ENCODE measurements at places on chromosomes 4 and X. TPM values are rescaled to one million over a fixed set of nuclear protein-coding genes. Genes with fewer than 3 reads are reported as not detected.

Gene TCEAL3
- total RNA-seq = 30.5 TPM

DNA sequence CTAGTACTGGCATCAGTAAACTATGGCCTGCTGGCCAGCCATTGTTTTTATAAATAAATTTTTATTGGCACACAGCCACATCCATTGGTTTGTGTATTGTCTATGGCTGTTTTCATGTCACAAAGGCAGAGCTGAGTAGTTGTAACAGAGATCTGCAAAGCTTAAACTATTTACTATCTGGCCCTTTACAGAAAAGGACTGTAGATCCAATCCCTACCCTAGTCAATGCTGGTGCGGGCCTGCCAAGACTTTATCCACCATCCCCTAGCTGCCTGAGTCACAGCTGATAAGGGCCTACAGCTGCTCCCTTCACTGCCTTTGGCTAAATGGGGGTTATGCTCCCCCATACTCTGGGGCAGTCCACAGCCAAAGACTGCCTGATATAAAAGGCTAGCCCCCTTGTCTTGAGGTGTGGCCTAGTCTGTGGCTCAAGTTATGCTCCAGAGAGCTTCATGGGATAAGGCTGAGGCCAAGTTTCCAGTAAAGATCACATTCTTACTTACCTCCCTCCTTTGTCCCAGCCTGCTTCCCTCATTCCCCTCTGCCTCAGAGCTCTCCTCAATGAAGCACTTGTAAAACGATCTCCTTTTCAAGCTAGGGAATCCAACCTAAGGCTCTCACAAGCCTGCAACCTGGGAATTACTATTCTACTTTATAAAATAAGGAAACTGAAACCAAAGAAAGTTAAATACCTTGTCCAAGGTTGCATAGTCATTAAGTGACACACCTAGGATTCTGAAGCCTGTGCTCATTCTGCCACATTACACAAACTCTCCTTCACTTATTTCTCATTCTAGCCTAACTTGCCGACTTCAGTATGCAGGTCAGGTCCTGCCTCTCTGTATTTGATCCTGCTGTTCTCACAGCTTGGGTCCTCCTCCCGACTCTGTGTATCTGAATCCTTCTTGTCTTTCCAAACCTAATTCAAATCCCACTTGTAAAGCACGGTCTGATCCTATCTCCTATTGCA is 20.7 kb downstream of the ACE2 start:
- H3K27ac ChIP-seq = no peak overlapping the region
- H3K4me3 ChIP-seq = no peak overlapping the region
- no peaks in the 10 kb centered on the region for H3K36me3 ChIP-seq
- no peaks in the 10 kb centered on the region for H3K27me3 ChIP-seq
- no peak for DNase-seq

GRCh38 chr4:90118527-90119195 is 8.5 kb upstream of the CCSER1 start:
- H3K4me1 ChIP-seq = no peaks in the 10 kb centered on the region
- no peak overlapping the region for H3K27ac ChIP-seq
- no peaks in the 10 kb centered on the region for H3K36me3 ChIP-seq
- DNase-seq = no peak
- no peak overlapping the region for H3K4me3 ChIP-seq

DNA sequence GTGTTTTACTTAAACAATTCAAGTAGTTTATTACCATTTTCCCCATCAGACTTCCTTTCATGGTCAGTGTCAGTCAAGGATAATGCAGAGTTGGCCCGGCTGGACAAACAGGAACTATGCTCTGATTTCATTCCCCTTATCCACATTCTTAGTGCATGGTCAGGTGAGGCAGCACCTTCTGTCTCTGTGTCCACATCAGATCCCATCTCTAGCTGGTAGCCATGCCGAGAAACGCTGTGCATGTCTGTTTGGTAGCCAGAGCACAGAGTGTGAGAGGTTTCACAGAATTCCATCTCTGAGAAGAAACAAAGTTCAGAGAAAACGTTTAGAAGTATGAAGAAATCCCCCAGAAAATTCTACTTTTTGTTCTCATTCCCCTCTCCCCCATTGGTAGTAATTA is 423.7 kb upstream of the TEX13C start:
- H3K36me3 ChIP-seq = no peaks in the 10 kb centered on the region
- H3K27ac ChIP-seq = no peak overlapping the region
- no peak overlapping the region for H3K4me3 ChIP-seq
- H3K27me3 ChIP-seq = no peaks in the 10 kb centered on the region
- H3K4me1 ChIP-seq = no peaks in the 10 kb centered on the region

- DNase-seq = no peak
- no peaks in the 10 kb centered on the region for H3K27me3 ChIP-seq
- H3K4me1 ChIP-seq = no peaks in the 10 kb centered on the region
- H3K27ac ChIP-seq = no peak overlapping the region
Measured at GRCh38 chr4:165635381-165635780, 237.7 kb upstream of the TLL1 start.

Gene VCX3A
- not detected for total RNA-seq

Gene UGT8
- total RNA-seq = not detected

DNA sequence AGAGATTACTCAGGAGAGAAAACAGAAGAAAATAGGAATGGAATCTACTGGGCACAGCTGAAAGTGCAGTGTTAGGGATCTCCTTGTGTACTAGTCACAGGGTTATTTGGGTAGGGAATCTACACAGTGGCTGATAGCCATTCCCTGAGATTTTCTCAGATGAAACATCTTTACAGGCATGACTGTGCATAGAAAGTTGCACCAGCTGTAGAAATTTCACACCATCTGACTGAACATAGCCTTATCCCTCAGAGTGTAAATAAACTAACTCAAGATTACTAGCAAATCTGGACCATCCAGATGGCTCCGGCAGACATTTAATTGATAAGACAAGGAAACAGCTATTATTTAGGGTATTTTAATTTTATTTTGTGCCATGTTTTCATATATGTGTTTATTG is 2053.5 kb upstream of the TENM3 start:
- DNase-seq = no peak
- H3K36me3 ChIP-seq = no peaks in the 10 kb centered on the region
- H3K27me3 ChIP-seq = no peaks in the 10 kb centered on the region

- H3K4me3 ChIP-seq = no peak overlapping the region
- no peaks in the 10 kb centered on the region for H3K27me3 ChIP-seq
- H3K36me3 ChIP-seq = no peaks in the 10 kb centered on the region
- H3K4me1 ChIP-seq = no peaks in the 10 kb centered on the region
- no peak for DNase-seq
- no peak overlapping the region for H3K27ac ChIP-seq
Measured at GRCh38 chr4:91958596-91958995, 345.2 kb upstream of the GRID2 start.

Gene MAP3K15
- total RNA-seq = not detected

- no peaks in the 10 kb centered on the region for H3K27me3 ChIP-seq
- no peak for DNase-seq
- no peak overlapping the region for H3K27ac ChIP-seq
- no peaks in the 10 kb centered on the region for H3K4me1 ChIP-seq
- H3K4me3 ChIP-seq = no peak overlapping the region
- no peaks in the 10 kb centered on the region for H3K36me3 ChIP-seq
Measured at GRCh38 chr4:1374706-1375045, 27.7 kb downstream of the UVSSA start.

Gene NKX6-1
- total RNA-seq = 3.3 TPM

GRCh38 chr4:179441596-179441995 is 1999.4 kb upstream of the AGA start:
- H3K27ac ChIP-seq = no peak overlapping the region
- H3K36me3 ChIP-seq = no peaks in the 10 kb centered on the region
- no peak overlapping the region for H3K4me3 ChIP-seq
- H3K27me3 ChIP-seq = no peaks in the 10 kb centered on the region
- H3K4me1 ChIP-seq = no peaks in the 10 kb centered on the region
- no peak for DNase-seq

DNA sequence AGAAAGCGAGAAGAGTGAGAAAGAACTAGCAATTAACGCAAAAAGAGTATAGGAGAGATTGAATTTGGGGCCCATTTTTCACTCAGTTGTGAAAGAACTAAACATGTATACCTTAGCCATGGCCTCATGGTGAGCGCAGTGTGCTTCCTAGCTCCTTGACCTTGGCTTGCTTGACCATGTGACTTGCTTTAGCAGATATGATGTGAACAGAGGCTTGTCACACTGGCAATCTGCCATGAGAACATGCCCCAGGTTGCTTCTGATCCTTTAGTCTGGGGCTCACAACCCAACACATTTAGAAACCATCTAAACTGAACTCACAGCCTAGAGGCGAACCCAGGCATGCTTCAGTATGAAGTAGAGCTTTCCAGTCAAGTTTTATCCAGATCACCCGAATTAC is 260.1 kb upstream of the FTHL17 start:
- no peaks in the 10 kb centered on the region for H3K36me3 ChIP-seq
- no peak for DNase-seq
- peaks cover 13% of the 10 kb centered on the region for H3K4me1 ChIP-seq
- no peaks in the 10 kb centered on the region for H3K27me3 ChIP-seq
- H3K27ac ChIP-seq = no peak overlapping the region
